ENCODE measurements at places on chromosomes 5 and 9.
A peak's percentile ranks its signal among the peaks of the same experiment; 100 is the strongest.

DNA sequence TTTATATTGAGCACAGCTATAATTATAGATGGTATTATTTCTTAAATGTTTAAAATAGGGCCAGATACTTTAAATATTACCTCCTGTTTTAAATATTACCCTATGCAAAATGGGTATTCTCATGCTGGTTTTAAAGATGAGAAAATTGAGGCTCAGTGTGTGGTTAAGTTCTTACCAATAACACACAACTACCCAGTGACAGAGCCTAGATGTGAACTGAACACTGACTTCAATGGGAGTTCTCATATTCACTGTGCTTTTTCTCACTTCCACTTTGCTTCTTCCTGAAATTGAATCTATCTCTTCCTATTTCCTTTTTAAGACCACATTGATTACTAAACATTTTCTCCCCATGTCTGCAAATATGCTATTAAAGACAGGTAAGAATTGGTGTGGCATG is 135.8 kb upstream of the TUSC1 start:
- DNase-seq, result no peak

DNA sequence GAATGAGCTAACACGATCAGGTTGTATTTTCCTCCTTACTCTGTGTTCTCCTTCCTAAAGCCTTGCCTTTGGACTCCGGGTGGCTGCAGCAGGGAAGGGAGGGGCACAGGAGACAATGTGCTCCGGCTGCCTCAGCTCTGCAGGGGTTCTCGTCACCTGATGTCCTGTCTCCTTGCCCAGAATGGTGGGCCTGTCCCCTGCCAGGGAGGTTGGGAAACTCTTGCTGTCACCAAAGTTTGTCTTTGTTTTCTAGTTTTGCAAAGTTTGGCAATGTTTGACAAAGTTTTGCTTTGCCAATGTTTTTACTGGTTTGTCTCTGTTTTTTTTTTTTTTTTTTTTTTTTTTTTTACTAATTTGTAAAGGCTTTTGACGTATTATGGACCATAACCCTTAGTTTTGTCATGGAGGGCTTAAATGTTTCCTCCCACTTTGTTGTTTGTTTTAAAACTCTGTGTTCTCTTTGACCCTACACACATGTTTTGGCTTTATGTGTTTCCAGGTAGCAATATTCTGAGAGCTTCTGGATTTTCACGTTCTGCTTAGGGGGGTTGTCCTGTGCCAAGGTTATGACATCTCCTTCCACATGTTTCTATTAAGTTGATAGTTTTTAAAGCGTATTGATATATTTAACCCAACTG is 49.3 kb downstream of the GADD45G start:
- no peak for DNase-seq

- DNase-seq, result no peak
Observed at GRCh38 chr9:107261106-107261505, 22.0 kb upstream of the RAD23B start.

GRCh38 chr9:127778280-127779135 is at the start of gene SH2D3C:
Gene SH2D3C (minus strand): TSS chr9:127778666. CDS start chr9:127778627, 39 bp downstream.
- no peak for DNase-seq

DNA sequence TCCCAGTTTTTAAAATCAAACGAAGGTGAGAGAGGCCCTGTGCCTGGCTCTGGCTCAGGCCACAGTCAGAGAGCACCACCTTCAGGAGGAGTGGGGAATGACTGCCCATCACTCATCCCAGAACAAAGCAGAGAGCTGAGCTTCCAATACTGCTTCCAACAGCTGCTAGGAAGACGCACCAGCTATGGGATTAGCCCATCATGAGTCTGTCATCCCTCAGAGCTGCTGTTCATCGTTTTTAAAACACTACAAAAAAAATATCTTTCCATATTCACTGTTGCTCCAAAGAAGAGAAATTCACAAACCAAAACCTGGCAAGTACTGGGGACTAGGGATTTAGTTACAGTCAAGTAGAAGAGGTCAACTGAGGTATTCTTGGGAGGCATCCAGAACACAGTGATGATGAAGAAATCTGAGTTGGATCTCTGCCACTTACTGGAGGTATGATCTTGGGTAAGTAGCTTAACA is 102.4 kb downstream of the CDK5RAP2 start:
- no peak for DNase-seq

- no peak for DNase-seq
Observed at GRCh38 chr5:127961006-127961762, 122.4 kb upstream of the SLC12A2 start.

DNA sequence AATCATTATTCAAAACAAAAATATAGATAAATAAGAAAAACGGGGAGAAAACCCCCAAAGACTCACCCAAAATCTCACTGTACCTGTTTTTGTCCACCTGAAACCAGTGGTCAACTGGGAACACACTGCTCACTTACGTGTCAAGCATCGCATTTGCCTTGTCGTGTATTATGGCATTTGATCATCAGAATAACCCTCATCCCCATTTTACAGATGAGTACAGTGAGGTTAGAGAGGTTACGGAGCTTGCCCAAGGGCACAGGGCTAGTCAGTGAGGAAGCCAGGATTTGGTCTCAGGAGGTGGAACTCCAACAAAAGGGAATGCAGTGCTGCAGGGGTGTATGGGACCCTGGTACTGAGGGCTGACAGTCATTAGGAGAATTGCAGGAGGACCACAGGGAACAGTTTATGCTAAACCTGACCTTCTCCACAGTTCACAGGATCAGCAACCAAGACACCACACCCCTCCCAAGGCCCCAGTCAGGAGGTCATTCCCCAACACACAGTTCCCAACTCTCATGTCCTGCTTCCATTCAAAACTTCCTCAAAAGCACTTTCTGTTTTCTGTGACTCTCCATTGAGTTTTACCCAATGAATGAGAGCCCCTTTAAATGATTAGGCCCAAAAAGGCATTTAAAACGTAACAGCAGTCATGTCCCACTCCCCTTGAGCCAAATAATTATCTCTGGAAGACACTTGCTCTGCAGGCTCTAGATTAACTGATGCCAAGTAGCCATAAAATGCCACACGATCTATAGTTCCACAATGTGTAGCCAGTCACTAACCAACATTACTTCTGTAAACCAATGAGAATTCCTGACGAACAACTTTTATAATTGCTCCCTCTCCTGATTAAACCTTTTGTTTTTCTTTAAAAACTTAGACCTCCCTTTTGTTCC is 50.8 kb downstream of the CTSL start:
- no peak for DNase-seq

DNA sequence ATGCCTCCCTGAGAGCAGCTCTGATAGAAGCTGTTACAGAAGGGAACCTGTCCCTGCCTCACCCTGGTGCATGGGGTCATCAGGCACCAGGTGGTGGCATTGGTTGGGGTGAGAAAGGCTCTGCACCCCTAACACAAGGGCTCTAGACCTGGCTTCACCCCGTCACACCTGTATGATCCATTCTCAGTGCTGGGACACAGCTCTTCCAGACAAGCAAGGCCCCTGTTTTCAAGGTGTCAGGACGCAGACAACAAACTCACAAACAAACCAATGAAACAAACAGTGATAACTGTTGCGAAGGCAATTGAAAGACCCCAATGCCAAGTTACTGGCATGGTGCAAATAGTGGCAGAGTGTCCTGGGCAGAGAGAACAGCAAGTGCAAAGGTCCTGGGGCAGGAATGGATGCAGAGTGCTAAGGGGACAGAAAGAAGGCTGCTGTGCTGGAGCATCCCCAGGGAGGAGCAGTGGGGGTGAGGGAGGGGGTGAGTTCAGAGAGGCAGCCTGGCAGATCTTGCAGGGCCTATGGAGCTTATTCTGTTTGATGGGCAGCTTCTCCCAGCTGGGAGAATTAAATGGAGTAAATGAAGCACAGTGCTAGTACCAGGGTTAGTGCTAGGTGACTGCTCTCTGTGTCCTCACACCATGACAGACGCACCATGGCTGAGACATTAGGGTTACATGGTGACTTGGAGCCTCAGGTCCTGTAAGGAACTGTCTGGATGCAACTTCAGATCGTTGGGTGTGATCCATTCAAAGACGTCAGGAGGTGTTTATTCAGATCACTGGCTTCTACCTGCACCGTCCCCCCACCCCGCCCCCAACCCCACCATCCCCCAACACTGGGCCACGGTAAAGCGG is 67.9 kb upstream of the UNC5A start:
- DNase-seq, result no peak

DNA sequence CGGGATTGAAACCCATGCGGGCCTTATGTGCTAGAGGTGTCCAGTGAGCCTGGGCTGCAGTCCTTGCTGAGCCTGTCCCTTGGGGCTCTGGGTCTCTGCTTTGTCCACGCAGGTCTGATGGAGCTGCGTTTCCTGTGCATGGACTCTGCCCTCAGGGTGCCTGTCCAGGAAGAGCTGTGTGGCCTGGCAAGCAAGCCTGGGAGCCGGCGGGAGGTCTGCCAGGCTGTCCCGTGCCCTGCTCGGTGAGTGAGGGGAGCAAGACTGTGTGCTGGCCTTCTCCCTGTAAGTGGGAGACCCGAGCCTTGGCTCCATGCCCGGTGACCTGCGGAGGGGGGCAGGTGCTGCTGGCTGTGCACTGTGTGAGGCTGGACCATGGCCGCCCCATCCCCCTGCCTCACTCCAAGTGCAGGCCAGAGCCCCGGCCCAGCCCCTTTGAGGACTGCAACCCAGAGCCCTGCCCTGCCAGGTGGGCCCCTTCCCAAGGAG is 11.2 kb upstream of the CACFD1 start:
- DNase-seq, result no peak

- DNase-seq, result no peak
Observed at GRCh38 chr5:171782332-171782966, 3.2 kb upstream of the SMIM23 start.

GRCh38 chr9:76846297-76846696 is 59.6 kb downstream of the PRUNE2 start:
- DNase-seq, result no peak

GRCh38 chr5:144638787-144639186 is 468.1 kb downstream of the KCTD16 start:
- no peak for DNase-seq

GRCh38 chr9:111831371-111832108 is 36.8 kb upstream of the SHOC1 start:
- no peak for DNase-seq

DNA sequence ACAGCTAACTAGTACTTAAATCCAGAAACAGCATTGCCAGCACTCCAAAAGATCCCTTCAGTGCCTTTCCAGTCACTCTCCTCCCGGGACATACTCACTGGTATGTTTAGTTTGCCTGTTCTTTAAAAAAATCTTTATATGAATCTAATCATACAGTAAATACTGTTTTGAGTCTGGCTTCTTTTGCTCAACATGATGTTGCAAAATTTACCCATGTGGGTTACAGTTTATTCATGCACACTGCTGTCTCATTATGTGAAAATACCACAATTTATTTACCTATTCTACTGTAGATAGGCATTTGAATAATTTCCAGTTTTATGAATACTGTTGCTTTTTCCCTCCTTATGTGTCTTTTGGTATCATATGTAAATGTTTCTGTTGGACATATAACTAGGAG is 13.5 kb downstream of the NDFIP1 start:
- no peak for DNase-seq

- DNase-seq, result no peak
Observed at GRCh38 chr5:45680950-45681349, 15.2 kb downstream of the HCN1 start.

- peak; percentile 56 for DNase-seq
Observed at GRCh38 chr5:139392678-139393496, 2.0 kb downstream of the PROB1 start.

DNA sequence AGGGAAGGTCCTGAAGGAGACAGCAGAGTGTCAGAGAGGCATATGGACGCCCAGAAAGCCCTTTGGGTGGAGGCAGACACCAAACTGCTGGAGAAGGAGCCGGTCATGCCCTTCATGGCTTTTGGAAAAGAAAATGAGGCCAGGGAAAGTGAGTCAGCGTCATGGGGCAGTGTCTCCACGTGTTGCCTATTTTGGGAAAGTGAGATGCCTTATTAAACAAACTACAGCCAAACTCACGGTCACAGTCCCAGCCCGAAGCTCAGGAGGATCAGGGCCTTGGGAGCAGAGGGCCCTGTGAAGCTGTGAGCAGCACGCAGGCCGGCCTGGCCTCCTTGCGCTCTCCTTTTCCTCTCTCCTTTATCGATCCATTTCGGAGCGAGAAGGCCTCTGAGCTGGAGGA is 25.0 kb downstream of the RGS3 start:
- DNase-seq, result no peak

DNA sequence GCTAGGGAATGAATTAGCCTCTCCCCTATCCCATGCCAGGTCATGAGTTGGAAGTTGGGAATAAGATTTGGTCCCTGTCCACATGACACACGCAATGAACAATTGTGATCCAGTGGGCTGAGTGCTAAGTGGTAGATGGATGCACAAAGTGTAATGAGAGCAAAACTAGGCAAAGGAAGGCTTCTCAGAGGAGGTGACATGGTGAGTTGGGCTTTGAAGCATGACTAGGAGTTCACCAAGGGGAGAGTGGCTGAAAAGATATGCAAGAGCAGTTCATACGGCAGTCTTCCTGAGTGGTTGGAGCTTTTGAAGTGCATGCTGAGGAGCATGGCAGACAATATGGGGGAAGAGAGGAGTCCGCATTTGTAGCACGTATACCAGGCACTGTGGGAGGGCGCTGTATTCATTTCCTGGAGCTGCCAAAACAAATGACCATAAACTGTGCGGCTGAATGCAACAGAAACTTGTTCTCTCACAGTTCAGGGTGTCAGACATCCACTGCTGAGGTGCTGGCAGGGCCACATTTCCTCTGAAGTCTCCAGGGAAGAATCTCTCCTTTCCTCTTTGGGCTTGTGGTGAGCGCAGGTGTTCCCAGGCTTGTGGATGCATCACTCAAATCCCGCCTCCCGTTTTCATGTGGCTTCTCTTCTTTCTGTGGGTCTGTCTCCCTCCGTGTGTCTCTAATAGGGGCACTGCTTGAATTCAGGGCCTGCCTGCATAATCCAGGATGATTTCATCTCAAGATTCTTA is 49.5 kb downstream of the NSG2 start:
- no peak for DNase-seq

DNA sequence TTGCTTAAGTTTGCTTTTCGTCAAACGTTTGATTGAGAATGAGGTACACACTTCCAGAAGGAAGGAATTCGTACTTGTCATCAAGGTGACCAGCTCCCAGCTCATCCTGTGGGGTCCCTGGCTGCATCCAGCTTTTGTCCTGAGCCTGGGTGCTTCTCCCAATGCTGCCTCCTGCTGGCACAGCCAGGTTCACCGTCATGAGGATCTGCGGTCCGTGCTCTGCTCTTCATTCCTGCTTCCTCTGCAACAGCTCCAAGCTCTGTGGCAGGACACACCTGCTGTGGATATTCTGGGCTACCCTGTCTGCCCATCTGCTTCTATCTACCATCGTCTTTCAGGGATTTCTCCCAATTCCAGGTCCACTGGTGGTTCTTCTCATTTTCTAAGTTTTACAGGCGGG is 13.3 kb upstream of the UBE2QL1 start:
- no peak for DNase-seq

DNA sequence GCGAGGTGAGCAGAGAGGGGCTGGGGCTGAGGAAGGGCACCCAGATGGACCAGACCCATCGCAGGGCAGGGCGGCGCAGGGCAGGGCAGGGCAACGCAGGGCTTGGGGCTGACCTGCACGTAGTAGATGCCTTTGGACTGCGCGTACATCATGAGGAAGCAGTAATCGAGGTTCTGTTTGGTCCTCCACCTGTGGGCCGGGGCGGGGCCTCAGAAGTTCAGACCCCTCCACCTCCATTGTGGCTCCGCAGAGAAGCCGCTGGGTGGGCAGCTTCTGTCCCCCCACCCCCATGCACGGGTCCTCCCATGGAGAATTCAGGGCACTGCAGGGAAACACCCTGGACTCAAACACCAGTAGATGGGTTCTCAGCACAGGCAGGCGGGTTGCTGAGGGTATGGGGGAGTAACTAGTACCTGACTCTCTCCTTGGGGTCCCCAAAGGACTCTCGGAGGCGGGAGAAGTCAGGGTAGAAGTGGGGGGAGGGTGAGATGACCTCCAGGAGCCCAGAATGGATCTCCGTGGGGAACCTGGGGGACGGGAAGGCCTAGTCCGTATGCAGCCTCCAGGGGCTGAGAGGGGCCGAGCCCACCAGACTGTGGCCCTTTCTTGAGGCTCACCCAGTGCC is 6.4 kb downstream of the LTC4S start:
- DNase-seq, result no peak
